ENCODE measurements at places on chromosomes 1 and 21. TPM values are rescaled to one million over a fixed set of nuclear protein-coding genes. Genes with fewer than 3 reads are reported as not detected.
A peak's percentile ranks its signal among the peaks of the same experiment; 100 is the strongest.

The FAM72D gene
- total RNA-seq, result 0.77 TPM

GRCh38 chr1:160682983-160683865 lies 28.4 kb downstream of the CD48 start:
- peaks cover 27% of the 10 kb centered on the region for H3K4me1 ChIP-seq
- H3K27me3 ChIP-seq, result no peaks in the 10 kb centered on the region
- no peak for DNase-seq
- peak overlapping the region; percentile 27 for H3K27ac ChIP-seq

- DNase-seq, result no peak
- H3K27ac ChIP-seq, result no peak overlapping the region
- H3K4me3 ChIP-seq, result no peak overlapping the region
- H3K4me1 ChIP-seq, result no peaks in the 10 kb centered on the region
- peaks cover 77% of the 10 kb centered on the region for H3K36me3 ChIP-seq
Observed at GRCh38 chr1:224132901-224133300, 19.0 kb downstream of the FBXO28 start.

GRCh38 chr21:36888466-36888865 lies 78.0 kb downstream of the HLCS start:
- no peaks in the 10 kb centered on the region for H3K27me3 ChIP-seq
- H3K4me1 ChIP-seq, result no peaks in the 10 kb centered on the region
- H3K4me3 ChIP-seq, result no peak overlapping the region
- DNase-seq, result no peak
- H3K36me3 ChIP-seq, result peaks cover 6% of the 10 kb centered on the region
- no peak overlapping the region for H3K27ac ChIP-seq

The GJA8 gene
- not detected for total RNA-seq

DNA sequence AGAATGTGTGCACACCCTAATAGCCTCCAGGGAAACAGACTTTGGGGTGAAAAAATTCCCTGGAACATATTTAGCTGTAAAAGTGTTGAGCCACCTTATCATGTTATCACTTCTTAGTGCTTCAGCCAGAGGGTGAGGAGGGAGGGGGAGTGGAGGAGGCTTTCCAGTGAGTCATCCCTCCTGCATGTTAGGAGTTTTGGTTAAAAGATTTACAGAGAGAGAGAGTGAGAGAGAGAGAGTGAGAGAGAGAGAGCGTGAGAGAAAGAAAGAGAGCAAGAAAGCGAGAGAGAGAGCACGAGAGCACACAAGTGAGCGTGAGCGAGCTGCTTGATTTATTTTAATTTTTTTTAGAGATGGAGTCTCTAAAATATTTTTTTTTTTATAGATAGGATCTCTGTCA lies 13.5 kb upstream of the CACNA1E start:
- no peak overlapping the region for H3K4me3 ChIP-seq
- no peaks in the 10 kb centered on the region for H3K27me3 ChIP-seq
- no peaks in the 10 kb centered on the region for H3K36me3 ChIP-seq
- H3K27ac ChIP-seq, result no peak overlapping the region
- no peaks in the 10 kb centered on the region for H3K4me1 ChIP-seq

DNA sequence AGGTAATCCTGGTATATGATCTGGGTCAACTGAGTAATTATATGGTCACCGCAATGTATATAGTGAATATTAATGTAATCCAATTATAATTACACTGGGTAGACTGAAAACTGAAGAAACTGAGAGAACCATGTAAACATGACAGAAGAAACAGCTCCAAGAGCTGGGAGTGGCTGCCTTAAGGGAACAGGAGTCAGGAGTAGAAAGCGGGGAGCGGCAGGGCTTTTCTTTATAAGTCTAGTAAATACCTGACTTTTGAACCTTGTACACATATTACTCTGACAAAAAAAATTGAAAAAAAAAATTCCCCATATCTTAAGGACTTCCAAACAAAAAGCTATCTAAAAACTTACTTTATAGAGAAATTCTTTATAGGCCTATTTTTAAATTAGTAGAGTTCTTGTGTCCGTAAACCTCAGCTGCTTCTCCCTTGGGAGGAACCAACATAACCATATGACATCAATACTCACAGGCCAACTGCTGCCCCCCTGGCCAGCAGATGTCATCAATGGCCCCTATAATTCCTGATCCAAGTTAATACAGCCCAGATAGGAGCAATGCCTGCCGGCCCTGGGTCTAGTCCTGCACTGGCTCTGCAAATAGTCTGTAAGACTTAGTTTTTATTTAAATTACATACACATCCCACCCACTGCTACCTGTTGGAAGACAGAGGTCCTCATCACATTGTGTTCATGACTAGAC lies 33.8 kb downstream of the THAP3 start:
- H3K4me1 ChIP-seq, result no peaks in the 10 kb centered on the region
- H3K27me3 ChIP-seq, result no peaks in the 10 kb centered on the region
- no peak overlapping the region for H3K27ac ChIP-seq
- H3K4me3 ChIP-seq, result no peak overlapping the region

DNA sequence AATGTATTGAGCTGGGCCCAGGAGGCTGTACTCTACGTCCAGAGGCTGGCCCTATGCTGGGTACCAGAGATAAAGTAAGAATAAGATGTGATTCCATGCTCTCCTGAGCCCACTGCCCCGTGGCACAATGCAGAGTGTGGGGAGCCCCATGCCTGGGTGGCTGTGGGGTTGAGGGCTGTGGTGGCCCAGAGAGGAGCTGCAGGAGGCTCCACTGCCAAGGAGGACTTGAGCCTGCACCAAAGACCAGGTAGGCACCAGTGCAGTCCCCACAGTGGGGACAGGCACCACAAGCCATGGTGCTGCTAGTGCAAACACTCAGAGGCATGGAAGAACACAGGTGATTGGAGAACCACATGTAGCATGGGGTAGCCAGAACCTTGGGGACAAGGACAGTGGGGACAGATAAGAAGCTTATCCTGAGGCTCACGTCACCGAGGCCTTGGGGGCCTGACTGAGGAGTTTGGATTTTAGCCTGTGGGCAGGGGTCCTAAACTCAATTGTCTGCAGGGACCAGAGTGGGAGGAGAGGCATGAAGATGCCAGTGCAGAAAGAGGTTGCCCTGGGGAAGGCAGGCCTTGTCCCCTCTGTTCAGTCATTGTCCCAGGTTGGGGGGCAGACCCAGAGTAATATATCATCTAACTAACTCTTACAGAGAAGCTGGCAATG lies 21.9 kb upstream of the EPS8L3 start:
- DNase-seq, result peak; percentile 26
- no peak overlapping the region for H3K27ac ChIP-seq
- H3K36me3 ChIP-seq, result no peaks in the 10 kb centered on the region
- peaks cover 49% of the 10 kb centered on the region for H3K4me1 ChIP-seq

The PPIAL4G gene
- not detected for total RNA-seq

DNA sequence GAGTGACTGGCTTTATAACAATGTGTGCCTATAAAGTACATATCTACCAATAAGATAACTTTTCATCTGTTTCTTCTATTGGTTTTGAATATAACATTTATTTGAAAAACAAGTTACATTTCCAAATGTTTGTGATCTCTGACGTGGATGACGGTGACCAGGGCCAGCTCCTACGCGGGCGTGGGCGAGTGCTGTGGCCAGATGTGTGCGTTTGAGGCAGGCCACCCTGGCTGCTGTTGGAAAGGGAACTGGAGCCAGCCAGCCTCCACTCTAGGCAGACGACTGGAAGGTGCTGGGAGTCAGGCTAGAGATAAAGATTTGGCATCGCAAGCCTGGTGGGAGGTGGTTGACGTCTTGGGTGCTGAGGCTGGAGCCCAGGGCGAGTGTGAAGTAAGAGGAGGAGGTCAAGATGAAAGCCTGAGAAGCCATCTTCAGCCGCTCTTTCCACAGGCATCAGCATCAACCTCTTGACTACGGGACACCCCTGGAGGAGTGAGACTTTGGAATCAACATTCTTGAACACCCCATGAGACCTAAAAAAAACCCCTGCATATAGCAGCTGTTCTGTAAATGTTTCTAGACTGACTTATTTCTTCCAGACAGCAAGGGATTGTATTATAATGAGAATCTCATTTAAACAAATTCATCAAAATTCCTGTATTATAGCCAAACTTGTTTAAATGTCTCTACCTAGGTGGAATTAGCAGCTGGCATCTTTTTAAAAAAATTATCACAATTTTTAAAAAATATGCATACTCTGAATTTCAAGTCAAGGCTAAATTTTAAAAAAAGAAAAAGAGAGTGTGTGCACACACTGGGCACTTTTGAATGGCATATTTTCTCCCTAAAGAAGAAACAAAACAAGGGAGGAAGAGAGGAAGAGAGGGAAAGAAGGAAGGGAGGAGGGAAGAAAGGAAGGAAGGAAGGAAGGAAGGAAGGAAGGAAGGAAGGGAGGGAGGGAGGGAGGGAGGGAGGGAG lies 112.5 kb upstream of the SLC44A3 start:
- H3K4me1 ChIP-seq, result no peaks in the 10 kb centered on the region
- H3K27me3 ChIP-seq, result no peaks in the 10 kb centered on the region
- no peak for DNase-seq
- no peaks in the 10 kb centered on the region for H3K36me3 ChIP-seq
- H3K4me3 ChIP-seq, result no peak overlapping the region

DNA sequence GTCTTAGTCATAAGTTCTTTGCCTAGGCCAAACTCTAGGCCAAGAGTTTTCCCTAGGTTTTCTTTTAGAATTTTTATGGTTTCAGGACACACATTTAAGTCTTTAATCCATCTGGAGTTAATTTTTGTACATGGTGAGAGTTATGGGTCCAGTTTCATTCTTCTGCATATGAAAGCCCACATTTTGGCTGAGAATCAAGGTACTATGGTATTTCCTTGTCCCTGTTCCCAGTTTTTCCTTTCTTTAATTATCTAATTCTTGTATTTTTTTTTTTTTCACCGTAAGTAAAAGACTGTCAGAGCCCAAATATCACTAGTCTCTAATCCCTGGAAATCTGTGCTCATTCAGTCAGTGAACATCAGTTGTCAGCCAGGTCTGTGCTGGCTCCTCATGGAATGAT lies 105.4 kb downstream of the MAP3K21 start:
- H3K36me3 ChIP-seq, result no peaks in the 10 kb centered on the region
- no peak for DNase-seq
- no peak overlapping the region for H3K27ac ChIP-seq
- H3K4me3 ChIP-seq, result no peak overlapping the region

The PLEKHM2 gene
- 80.4 TPM for total RNA-seq

- H3K4me3 ChIP-seq, result no peak overlapping the region
- no peaks in the 10 kb centered on the region for H3K27me3 ChIP-seq
- H3K4me1 ChIP-seq, result no peaks in the 10 kb centered on the region
- no peaks in the 10 kb centered on the region for H3K36me3 ChIP-seq
- DNase-seq, result no peak
- no peak overlapping the region for H3K27ac ChIP-seq
Observed at GRCh38 chr21:16022921-16023320, 293.1 kb downstream of the USP25 start.

- DNase-seq, result no peak
- H3K4me1 ChIP-seq, result no peaks in the 10 kb centered on the region
- H3K27ac ChIP-seq, result no peak overlapping the region
Observed at GRCh38 chr21:44836666-44837471, 19.0 kb upstream of the SUMO3 start.

GRCh38 chr1:147641291-147641690 lies 29.0 kb downstream of the ACP6 start:
- H3K27me3 ChIP-seq, result no peaks in the 10 kb centered on the region
- peaks cover 6% of the 10 kb centered on the region for H3K36me3 ChIP-seq
- peaks cover 9% of the 10 kb centered on the region for H3K4me1 ChIP-seq
- H3K27ac ChIP-seq, result no peak overlapping the region
- no peak for DNase-seq

GRCh38 chr1:72438270-72438669 lies 155.9 kb upstream of the NEGR1 start:
- H3K36me3 ChIP-seq, result no peaks in the 10 kb centered on the region
- H3K27ac ChIP-seq, result no peak overlapping the region
- H3K4me3 ChIP-seq, result no peak overlapping the region
- H3K27me3 ChIP-seq, result no peaks in the 10 kb centered on the region

- H3K4me3 ChIP-seq, result no peak overlapping the region
- no peaks in the 10 kb centered on the region for H3K27me3 ChIP-seq
- DNase-seq, result no peak
- H3K4me1 ChIP-seq, result peaks cover 6% of the 10 kb centered on the region
Observed at GRCh38 chr1:9643351-9644256, 7.9 kb upstream of the PIK3CD start.

The RGS13 gene
- 5.0 TPM for total RNA-seq

- no peaks in the 10 kb centered on the region for H3K36me3 ChIP-seq
- no peak overlapping the region for H3K27ac ChIP-seq
- H3K27me3 ChIP-seq, result peaks cover 25% of the 10 kb centered on the region
- peaks cover 6% of the 10 kb centered on the region for H3K4me1 ChIP-seq
- no peak for DNase-seq
Observed at GRCh38 chr1:36705629-36706028, 222.9 kb upstream of the CSF3R start.

The AQP10 gene
- 0.47 TPM for total RNA-seq

Data from lower lobe of right lung (tissue), 2 donors.